ENCODE measurements at places on chromosomes 2 and 18.

DNA sequence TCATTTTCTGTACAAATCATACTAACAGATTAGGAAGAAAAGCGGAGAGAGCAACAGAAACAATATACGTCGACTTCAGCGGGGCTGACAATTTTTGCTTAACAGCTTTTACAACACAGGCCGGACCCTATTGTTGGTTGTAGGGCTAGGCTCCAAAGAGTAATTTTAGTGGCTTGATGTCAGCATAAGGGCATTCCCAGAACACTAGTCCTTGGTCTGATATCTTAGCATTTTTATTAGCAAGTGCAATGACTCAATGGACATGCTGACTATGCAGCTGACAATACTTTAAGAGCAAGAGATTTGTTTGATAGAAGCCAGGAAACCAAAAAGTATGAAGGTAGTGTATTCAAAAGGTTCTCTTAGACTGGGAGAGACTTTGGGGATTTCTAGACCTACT is 209.9 kb downstream of the LNPK start:
- no peak for DNase-seq

DNA sequence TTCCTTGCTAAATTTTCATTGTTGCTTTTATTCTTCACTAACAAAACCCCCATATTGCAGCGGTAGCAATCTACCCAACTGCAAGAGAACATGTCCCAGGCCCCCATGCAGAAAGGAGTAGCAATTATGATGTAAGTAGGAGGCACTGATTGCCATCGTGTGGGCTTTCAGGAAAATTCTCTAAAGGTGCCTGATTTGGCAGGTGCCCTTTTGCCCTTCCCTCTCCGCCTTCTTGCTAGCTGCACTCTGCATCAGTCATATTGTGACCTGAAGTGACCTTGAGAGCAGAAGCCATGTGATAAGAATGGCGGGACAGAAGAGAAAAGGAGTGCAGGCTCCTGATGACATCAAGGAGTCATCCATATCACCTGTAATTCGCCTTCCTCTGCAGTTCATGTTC is 112.1 kb downstream of the NCKAP5 start:
- DNase-seq: no peak

GRCh38 chr18:70553936-70554260 is 265.1 kb downstream of the SOCS6 start:
- DNase-seq: no peak

DNA sequence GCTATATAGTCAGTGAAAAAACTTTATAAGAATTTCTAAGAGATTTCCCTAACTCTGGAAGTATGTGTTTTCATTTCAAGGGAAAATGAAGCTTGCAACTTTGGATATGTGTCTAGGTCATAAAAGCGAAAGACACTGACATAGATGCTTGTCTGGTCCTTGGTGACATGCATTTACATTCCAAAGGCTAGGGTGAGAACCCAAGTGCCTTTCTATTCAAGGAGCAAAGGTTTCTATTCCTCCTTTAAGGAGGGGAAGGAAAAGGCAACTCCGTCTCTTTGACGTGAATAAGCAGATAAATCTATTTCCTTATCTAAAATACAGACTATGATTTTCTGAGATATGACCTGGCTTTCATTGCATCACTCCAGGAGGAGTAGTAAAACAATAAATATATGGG is 261.1 kb downstream of the CDH7 start:
- no peak for DNase-seq

DNA sequence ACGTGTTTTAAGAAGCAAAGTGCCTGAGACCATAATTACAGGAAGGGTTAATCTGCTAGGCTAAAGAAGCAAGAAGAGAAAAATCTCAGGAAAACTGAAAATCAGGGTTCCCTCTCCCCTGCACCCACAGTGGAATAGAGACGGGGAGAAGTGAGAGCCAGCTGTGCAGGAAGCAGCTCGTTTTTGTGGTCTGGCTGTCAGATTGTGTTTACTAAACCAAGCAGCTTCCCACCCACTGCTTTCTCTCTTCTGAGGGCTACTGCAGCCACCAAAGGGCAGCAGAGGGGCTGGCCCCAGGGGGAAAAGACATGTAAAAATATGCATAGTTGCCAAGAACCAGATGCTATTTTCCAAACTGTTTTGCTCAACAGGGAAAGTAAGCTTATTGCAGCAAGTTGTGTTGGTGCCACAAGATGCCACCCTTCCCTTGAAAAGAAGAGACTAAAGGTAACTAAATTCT is 72.6 kb upstream of the THUMPD2 start:
- peak; percentile 70 for DNase-seq

GRCh38 chr18:62637807-62638687 is 77.3 kb upstream of the PHLPP1 start:
- DNase-seq: no peak

GRCh38 chr2:233096006-233096405 is 35.9 kb downstream of the INPP5D start:
- no peak for DNase-seq

DNA sequence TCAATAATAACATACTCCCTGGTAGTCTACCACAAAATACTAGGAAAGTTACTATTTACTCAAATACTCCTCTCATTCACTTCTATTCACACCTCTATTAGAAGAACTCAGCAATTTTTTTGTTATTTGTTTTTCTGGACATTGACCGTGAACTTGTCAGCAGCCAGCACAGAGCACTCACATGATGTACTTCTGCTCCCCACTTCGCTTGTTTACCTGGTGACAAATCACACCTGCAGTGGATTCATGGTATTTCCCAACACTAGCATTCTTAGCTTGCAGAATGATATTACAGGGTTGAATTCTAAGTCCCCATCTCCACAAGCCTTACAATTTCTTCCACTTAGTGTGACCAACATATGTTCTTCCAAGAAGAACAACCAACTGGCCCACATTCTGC is 238.2 kb downstream of the SATB2 start:
- no peak for DNase-seq

DNA sequence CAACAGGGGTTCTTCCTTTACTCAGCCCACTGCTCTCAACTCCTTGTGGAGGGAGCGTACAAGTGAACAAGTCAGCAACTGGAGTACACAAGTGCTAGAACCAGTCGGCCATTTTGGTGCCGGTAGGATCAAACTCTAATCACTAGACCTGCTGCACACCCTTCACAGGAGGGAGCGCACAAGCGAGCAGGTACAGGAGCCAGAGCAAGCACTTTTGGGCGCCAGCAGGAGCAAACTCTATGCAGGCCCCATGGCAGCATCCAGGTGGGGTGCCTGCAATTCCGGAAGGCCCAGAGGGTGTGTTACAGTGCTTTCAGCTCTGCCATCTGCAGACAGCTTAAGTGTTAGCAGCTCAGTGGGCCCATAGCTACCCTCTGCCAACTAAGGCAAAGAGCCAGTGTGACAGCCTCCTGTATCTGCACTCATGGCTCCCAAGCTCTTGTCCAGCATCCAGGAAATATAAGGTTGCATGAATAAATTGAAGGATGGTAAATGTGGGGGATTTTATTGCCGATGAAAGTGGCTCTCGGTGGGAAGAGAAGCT is 426.1 kb downstream of the DCC start:
- no peak for DNase-seq

DNA sequence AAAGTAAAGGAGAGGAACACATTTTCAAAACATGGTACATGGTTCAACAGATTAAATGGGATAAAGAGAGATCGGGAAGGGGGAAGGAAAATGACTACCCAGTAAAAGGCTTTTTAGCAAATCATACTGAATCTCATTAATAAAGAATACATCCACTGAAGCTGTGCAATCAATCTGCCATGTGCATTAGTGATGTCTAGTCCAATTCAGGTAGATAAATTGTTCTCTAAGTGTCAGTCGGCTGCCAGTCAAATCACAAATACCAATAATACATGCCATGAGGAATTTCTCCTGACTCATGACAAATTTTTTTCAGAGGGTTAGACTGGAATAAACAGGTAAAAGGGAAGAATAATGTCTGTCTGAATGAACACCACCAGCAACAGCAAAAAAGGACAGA is 22.6 kb downstream of the NYAP2 start:
- DNase-seq: no peak

Measured in fibroblast of skin of abdomen (primary cell).